ENCODE measurements at places on chromosomes 7 and 10. TPM values are rescaled to one million over a fixed set of nuclear protein-coding genes. Genes with fewer than 3 reads are reported as not detected.

DNA sequence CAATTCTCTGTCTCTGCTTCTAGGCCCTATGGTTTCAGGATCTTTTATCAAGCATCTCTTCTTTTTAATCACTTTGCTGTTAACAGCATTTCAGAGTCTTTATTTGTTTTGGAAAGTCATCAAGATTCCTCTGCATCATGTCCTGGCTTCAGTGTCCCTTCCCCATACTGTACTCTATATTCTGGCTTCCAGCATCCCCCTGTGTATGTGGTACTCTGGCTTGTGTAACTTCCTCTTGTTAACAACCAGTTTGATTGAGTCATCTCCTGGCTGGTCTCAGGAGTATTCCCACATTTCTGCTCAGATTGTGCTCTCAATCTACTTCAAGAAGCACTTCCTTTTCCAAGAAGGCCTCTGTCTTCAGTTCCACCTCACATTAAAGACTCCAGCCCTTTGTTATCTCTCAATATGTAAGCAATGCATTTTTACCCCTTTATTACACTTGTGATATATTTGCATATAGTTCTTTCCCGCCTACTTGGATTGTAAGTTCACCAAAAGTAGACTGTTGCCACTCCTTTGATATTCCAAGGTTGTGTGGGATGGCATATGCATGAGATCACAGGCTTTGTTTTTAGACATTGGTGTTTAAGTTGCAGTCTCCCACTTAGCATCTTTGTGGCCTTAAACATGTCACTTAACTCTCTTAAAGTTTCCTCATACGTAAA lies 15.1 kb upstream of the ATE1 start:
- no peaks in the 10 kb centered on the region for H3K27me3 ChIP-seq
- no peak overlapping the region for H3K27ac ChIP-seq
- H3K36me3 ChIP-seq: no peaks in the 10 kb centered on the region
- H3K4me3 ChIP-seq: no peak overlapping the region
- no peak for DNase-seq

DNA sequence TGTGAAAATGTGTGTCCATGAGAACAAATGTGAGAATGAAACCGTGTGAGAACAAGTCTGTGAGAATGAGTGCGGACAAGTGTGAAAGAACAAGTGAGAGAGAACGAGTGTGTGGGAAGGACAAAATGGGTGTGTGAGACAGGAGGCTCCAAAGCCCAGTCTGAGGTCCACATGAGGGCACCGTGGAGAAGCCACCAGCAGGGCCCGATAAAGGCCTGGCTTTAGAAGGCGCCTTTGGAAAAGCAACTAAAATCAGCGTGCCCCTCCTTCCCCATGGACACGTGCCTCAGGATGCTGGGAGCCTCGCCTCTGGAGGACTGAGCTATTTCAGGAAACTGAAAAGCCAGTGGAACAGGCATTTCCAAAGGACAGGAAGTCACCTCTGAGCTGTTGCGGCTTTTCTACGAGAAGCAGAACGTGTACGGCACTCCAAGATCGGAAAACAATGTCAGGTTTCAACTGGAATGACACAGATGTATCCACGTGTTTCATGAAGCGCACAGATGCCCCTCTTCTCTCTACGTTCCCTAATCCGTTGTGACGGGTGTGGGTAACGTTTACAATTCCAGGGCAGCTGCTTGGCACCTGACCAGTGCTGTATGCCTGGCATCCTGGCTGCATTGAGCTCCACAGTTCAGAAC lies 46.4 kb downstream of the ESYT2 start:
- no peak overlapping the region for H3K27ac ChIP-seq
- no peaks in the 10 kb centered on the region for H3K27me3 ChIP-seq
- no peaks in the 10 kb centered on the region for H3K36me3 ChIP-seq
- no peaks in the 10 kb centered on the region for H3K4me1 ChIP-seq
- H3K4me3 ChIP-seq: no peak overlapping the region

The SYNPO2L gene
- polyA plus RNA-seq: not detected

The OR2A5 gene
- polyA plus RNA-seq: not detected

The FAM107B gene
- 223 TPM for polyA plus RNA-seq

GRCh38 chr7:108016841-108017775 lies 14.1 kb upstream of the LAMB1 start:
- DNase-seq: no peak
- H3K4me1 ChIP-seq: no peaks in the 10 kb centered on the region
- H3K36me3 ChIP-seq: no peaks in the 10 kb centered on the region
